ENCODE measurements at places on chromosomes 1 and 21. TPM values are rescaled to one million over a fixed set of nuclear protein-coding genes. Genes with fewer than 3 reads are reported as not detected.

- no peak for ATAC-seq
Observed at GRCh38 chr1:112558634-112559033, 49.9 kb downstream of the WNT2B start.

- ATAC-seq, result no peak
Observed at GRCh38 chr1:96747565-96747964, 26.0 kb downstream of the PTBP2 start.

DNA sequence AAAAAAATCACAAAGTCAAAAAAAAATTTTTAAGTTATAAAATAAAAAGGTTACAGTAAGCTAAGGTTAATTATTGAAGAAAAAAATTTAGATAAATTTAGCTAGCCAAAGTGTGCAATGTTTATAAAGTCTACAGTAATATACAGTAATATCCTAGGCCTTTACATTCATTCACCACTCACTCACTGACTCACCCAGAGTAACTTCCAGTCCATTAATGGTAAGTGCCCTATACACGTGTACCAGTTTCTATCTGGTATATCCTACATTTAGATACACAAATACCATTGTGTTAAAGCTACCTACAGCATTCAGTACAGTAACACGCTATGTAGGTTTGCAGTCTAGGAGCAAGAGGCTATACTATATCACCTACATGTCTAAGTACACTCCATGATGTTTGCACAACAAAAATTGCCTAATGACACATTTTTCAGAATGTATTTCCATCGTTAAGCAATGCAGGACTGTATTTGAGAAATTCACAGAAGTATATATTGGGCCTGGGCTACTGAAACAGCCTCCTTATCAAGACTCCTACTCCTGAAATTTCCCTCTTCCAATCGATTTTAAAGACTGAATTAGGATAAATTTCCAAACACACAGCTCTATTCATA lies 155.1 kb downstream of the COP1 start:
- no peak for ATAC-seq

DNA sequence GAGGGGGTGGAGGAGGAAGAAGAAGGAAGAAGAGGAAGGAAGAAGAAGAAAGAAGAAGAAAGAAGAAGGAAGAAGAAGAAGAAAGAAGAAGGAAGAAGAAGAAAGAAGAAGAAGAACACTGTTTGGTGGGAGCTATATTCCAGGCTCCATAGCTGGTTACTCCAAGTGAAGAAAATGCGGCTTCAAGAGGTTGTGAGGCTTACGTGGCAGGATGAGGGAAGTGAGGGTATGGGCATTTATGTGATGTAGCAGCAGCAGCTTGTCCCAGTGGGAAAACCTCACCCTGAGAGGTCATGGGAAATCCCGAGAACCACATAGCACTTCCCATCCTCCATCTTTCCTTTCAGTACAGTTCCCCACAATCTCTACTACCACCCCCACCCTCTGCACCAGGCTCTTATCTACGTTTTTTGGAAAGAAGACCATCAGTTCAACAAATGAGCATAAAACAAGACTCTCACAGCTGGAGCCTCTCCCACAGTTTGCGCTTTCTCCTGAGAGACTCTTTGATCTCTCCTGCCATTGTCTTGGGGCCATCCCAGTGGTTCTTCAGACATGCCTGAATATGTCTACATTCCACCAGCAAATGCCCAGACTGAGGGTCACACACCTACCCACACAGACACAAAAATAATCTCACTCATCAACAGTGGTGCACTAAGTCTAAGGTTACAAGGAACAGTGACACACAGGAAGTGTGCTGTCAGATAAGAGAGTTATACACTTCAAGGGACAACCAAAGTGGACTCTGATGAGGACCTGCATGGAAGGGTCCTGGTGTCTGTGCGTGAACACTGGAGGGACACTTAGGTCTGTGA lies 77.9 kb upstream of the KCNJ15 start:
- ATAC-seq, result no peak

GRCh38 chr1:168656485-168656884 lies 72.5 kb downstream of the DPT start:
- no peak for ATAC-seq

DNA sequence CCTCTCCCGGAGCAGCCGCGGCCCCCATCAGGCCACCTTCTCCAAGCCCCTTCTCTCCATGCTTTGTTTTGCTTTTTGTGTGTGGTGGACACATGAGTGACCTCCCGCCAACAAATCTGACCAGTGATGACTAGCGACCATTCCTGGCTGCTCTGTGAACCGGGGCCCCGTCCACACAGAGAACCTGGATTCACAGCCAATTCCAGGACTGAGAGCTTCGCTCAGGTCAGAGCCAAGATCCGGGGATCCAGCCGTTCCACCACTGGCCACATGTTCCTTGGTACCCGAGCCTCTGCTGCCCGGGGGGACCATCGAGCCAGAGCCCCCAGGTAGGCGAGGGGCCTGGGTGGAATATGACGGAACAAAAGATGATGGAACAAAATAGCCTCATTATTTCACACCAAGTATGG lies 46.7 kb upstream of the COL18A1 start:
- ATAC-seq, result no peak

GRCh38 chr1:156424806-156425432 lies 55.9 kb downstream of the RHBG start:
- no peak for ATAC-seq

GRCh38 chr1:2650967-2651645 lies 18.3 kb upstream of the MMEL1 start:
- ATAC-seq, result no peak

DNA sequence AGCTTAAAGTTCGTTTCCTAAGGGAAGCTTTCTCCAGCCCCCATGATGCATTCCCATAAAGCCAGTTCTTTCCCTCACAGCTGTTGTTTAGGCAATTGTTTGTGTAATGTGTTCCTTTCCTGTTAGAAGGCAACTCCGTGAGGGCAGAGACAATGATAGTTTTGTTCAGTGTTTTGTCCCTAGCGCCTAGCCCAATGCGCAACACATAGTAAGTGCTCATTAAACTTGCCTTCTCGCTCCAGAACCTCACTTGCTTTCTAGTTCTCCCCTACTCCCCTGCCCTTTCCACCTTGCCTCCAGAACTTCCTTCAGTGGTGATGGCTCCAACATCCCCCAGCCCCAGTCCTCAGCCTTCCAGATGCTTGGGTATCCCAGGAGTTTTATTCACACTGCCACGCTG lies 115.4 kb downstream of the TMEM53 start:
- no peak for ATAC-seq

- ATAC-seq, result no peak
Observed at GRCh38 chr1:115652236-115652788, 10.5 kb downstream of the VANGL1 start.

DNA sequence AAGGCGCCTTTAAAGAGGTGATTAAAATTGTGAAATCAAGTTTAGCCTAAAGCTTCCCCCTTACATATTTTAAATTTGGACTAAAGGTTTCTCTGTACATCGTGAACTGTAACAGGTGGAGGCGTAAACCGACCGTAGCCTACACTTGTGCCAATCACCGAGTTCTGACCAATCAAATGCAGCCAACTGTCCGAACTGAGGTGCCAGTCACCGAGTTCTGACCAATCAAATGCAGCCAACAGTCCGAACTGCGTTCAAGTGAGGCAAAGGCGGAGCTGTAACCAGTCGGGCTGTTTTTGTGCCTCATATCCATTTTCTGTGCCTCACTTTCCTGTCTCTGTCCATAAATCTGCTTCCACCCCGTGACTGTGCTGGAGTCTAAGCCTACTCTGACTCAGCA lies 7.4 kb downstream of the TFF1 start:
- ATAC-seq, result no peak

DNA sequence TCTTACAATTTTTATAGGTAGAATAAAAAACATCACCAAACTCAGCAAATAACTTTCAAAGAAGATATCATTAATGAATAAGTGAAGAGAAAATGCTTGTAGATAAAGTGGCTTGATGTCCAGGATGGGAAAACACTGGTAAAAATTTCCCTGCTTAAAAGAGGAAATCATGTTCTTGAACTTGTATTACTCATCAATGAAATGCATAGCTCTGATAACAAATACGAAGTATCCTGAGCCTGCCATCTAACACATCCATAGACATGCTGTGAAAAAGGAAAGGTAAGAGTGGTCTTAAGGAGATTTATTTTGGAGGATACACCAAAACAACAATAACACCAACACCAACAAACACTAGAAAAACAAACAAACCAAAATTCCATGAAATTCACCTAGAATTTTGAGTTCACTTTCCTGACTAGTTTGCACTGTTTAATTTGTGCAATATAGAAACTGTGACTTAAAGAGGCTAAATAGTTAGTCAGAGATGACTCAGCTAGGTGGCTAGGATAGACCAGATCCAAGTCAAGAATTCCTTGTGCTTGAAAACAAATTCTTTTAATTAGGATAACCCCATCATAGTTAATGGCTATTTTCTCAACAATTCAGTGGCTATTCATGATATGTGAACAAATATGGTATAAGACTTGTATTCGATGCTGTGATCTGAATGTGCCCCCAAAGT lies 179.8 kb upstream of the KCNK2 start:
- no peak for ATAC-seq

DNA sequence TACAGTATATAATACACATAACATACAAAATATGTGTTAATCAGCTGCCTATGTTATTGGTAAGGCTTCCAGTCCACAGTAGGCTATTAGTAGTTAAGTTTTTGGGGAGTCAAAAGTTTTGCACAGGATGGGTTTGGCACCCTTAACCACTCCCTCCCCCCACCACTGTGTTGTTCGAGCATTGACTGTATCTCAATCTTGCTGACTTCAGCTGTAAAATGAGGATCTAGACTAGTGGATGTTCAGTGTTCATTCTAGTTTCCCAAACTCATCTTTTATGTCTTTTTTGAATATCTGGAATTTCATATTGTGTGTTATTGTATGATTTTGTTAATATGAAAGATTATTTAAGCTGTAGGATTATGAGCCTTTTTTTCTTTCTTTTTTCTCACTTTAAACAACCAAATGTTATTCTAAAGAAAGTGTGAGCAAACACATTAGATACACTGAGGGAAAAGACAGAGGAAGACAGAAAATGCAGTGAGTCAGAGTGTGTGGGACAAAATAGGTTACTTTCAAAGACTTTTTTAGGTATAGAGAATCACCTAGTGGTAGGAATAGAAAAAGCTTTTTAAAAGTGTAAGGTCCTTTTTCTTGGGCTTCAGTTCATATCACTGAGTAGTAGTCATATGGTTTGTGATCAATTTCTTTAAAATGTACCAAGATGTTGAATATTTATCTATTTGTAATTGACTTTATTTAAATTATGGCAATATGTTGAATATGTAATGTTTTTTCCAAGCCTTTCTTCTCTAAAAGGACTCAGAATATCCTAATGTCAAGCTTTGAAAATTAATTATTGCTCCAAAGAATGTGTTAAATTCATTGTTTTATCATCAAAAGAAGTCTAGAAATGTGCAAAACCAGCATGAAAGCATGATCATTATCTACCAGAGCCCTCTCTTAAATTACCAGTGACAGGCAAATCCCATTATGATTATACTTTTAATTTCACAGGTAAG lies 17.9 kb upstream of the CENPF start:
- peak; percentile 86 for ATAC-seq

DNA sequence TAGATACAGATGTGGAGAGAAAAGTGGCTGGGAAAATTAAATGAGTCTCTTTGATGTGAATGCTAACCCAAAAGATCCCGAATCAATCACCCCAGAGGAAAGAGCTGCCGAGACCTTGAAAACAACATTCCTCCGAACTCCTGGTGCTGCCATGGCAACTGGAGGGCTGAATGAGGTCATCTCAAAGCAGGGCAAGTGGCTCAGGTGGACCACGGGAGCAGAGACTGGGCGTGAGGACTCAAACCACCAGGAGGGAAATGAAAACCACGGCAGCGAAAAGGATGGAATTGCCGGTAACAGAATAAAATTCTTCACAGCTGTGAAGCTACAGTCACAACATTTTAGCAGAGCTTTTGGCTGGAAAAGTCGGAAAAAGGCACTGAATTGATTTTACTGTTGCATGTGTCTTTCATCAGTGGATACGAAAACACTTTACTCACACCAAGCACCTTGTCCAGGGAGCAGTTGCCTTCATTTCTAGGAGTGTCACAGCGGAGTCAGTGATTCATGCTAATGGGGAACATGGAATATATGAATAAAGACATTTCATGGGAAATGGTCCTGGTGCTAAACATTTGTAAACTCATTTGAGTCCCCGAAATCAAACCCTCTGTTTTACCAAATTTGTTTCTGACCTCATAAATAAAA lies 23.2 kb upstream of the BECN2 start:
- ATAC-seq, result peak; percentile 99

GRCh38 chr1:243343970-243344937 lies 88.4 kb downstream of the SDCCAG8 start:
- ATAC-seq, result peak; percentile 43

GRCh38 chr1:223780949-223781348 lies 64.8 kb downstream of the TP53BP2 start:
- ATAC-seq, result no peak

GRCh38 chr1:155983191-155984024 lies 5.1 kb upstream of the ARHGEF2 start:
- ATAC-seq, result peak; percentile 34

DNA sequence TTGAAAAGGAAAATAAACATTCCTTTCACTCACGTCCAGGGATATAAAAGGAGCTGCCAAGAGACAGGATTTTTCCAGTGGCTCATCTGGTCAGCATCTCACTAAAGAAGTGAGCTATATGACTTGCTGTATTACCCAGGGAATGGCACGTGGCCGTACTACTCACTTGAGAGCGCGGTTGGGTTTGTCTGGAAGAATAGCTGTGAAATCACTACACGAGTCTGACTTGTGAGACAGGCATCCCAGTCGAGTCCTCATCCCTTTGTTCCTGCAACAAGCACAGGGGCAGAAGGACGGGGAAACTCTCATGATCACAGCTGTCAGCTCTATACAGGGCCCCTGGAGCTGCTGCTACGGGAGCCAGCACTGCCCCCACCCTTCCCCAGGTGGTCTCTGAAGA lies 17.7 kb downstream of the RGS8 start:
- no peak for ATAC-seq

Gene CA6
- total RNA-seq, result 0.52 TPM

Gene CRABP2
- 1.4 TPM for total RNA-seq

Gene FHAD1
- 1.3 TPM for total RNA-seq

Gene MDM4
- total RNA-seq, result 35.0 TPM

Gene GABPA
- 23.0 TPM for total RNA-seq

Gene PROK1
- total RNA-seq, result 1.7 TPM

Gene CD101
- 5.7 TPM for total RNA-seq

Gene ERVH48-1
- 0.55 TPM for total RNA-seq

Gene BTBD8
- total RNA-seq, result 13.1 TPM
